ENCODE measurements at places on chromosomes 4 and X.

DNA sequence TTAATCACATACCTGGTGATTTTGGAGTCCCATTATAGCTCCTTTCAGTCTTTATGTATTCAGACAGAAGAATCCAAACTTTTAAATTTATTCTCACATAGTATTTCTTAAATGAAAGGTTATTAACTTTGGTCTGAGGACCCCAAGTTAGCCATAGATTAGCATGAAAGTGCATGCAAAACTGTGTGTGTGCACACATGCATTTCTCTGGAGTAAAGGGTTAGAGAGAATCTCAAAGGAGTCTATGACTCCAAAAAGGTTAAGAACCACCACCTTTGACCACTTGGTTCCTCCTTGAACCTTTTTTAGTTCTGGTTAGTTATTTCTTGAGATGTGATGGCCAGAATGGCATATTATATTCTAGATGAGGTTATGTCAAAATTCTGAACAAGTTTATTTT lies 102.0 kb downstream of the MGST2 start:
- DNase-seq, result no peak

DNA sequence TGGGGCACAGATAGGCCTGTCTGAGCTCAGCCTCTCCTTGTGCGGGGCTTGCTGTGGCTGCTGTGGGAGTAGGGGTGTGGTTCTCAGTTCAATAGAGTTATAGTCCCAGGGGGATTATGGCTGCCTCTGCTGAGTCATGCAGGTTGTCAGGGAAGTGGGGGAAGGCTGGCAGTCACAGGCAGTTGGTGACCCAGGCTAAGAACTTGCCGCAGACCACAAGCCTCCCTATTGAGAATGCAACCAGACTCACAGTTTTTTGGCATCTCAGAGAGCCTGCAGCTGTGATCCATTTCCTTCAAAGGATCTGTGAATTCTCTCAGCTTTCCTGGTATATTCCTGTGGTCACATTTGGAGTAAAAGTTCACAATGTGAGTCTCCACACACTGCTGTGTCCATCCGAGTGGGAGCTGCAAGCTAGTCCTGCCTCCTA lies 364.9 kb downstream of the ZNF674 start:
- no peak for DNase-seq

DNA sequence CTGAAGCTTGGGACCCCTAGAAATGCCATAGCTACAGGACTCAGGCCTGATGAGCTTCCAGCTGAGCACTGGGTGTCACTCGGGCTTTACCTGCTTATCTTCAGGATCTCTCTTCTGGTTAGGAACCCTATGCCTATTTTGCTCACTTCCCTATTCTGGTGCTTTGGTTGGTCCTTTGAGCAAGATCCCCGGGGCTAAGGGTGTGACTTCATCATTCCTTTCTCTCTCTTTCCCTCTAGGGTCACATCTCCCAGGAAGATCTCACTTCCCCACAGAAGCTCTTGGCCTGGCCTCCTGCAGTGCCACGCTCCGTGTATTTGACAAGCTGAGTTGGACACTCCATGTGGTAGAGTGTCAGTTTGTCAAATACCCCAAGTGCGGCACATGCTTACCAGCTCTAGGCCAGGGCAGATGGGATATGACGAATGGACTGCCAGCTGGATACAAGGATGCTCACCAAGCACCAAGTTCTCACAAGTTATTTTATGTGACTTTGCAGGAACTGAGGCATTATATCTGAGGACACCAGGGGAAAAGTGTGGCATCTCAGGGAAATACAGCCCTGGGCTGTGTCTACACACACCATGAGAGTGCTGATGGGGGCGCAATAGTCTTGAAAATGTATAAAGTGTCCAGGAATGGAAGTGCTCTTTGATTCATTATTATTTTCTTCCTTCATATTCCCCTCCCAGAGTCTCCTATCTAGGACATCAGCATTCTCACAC lies 21.1 kb downstream of the VSIG4 start:
- no peak for DNase-seq

DNA sequence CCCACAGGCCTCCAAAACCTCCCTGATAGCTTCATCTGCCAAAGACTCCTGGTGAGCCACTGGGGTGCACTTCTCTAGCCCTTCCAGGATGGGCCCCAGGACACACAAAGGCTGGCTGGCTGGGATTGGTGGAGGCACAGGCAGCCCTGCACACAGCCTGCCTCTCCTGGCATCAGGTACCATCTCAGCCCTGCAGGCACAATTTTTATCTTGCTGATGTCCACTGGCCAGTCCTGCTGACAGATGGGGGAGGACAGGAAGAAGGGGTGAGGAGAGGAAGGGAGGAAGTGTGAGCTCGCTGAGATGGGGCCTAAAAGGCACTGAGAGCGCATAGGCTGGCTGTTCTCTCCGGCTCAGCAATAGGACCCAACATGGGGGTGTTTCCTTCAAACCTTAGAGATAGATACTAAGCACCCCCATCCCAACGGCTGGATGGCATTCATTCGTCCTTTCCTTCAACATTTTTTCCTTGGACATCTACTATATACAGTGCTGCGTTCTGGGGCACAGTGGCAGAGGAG lies 92.7 kb downstream of the PJA1 start:
- DNase-seq, result no peak

DNA sequence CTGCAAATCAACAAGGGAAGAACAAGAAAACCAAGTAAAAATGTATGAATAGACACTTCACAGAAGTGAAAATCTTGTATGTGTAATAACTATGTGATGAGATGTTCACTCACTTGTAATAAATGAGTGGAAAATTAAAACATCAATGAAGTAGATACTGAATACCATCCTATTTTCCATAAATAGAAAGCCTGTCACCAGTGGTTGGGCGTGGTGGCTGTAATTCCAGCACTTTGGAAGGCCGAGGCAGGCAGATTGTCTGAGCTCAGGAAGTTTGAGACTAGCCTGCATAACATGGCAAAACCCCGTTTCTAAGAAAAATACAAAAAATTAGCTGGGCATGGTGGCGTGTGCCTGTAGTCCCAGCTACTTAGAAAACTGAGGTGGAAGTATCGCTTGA lies 53.5 kb upstream of the SOD3 start:
- DNase-seq, result no peak

DNA sequence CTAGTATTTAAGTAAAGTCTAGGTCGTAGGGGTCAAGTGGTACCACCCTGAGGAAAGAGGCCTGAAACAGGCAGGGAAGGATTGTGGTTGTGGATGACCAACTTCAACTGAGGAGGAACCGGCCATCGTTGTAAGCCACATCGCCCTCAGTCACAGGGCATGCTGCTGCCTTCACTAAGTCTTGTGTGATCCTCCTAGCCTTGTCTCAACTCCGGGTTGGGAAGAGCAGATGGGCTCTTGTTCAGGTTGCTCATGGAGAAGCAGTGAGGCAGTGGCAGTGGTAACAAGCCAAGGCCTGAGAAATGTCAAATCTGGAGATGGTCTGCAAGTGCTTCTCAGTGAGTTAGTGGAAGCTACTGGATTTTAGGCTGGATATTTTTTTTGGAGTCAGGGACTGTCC lies 22.8 kb upstream of the NKX3-2 start:
- no peak for DNase-seq

DNA sequence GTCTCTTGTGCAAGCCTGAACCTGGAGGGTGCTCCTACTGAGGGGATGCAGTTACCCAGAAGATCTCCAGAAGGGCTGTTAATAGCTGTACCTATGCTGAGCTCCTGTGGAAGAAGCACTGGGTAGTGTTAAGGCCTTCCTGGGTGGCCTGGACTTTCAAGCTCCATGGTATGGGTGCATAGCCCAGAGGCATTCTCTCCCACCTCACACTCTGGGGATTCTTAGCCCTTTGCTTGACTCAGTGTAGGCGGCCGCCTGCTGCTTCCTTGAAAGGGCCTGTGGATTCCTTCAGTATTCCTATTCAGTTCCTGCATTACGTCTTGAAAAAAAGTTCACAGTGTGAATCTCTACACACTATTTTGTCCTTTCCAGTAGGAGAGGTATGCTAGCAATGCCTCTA lies 235.7 kb upstream of the MAGEB16 start:
- no peak for DNase-seq

GRCh38 chr4:183118141-183118540 lies 19.1 kb downstream of the WWC2 start:
- DNase-seq, result no peak

DNA sequence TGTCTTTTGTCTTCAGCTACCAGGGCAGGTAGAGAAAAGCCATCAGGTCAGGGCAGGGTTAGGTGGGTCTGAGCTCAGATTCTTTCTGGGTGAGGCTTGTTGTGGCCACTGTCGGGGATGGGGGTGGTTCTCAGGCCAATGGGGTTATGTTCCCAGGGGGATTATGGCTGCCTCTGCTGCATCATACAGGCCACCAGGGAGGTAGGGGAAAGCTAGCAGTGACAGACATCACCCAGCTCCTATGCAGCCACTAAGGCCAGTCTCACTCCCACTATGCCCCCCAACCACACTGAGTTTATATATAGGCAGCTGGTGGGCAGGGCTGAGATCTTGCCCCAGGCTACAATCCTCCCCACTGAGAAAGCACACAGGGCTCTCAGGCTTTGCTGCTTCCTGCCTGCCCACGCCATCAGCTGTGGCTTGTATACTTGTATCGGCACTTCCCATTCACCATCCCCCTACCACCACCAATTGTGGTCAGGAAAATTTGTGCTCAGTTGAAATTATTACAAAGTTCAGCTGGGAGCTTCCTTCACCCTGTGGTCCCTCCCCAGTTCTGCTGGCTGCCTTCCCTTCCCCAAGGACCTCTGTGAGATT lies 72.6 kb upstream of the PTPN13 start:
- DNase-seq, result no peak

- DNase-seq, result no peak
These were observed 53.0 kb downstream of the HAND2 start for GRCh38 chr4:173477016-173477415.

GRCh38 chr4:56301997-56302496 lies 85.2 kb downstream of the AASDH start:
- no peak for DNase-seq

GRCh38 chr4:47031751-47032404 lies 511 bp downstream of the GABRB1 start:
- DNase-seq, result no peak

DNA sequence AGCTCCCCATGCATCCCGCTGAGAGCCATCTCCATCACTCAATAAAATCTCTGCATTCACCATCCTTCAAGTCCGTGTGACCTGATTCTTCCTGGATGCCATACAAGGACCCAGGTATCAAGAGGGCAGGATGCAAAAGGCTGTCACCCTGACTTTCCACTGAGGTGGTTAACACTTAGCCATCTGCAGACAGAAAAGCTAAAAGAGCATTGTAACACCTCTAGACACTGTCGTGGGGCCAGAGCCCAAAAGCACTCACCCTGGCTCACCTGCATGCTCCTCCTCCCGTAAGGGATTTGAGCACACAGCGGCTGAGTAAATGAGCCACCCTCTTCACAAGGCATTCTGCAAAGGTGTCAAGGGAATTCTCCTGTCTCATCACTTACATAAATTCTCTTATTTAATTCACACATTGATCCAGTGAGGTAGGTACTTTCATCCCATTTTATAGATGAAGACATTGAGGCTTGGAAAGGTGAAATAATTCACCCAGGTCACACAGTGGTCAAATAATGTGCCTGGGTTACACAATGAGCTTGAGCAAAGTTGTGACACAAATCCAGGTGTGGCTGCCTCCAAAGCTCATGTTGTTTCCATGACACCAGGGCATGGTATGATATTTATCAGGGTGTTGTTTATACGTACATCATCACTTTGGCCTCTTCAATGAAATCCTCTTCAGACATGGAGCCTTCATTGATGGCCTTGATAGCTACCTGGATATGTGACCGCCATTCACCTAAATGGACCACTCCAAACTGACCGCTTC lies 48.0 kb downstream of the TXK start:
- DNase-seq, result no peak

DNA sequence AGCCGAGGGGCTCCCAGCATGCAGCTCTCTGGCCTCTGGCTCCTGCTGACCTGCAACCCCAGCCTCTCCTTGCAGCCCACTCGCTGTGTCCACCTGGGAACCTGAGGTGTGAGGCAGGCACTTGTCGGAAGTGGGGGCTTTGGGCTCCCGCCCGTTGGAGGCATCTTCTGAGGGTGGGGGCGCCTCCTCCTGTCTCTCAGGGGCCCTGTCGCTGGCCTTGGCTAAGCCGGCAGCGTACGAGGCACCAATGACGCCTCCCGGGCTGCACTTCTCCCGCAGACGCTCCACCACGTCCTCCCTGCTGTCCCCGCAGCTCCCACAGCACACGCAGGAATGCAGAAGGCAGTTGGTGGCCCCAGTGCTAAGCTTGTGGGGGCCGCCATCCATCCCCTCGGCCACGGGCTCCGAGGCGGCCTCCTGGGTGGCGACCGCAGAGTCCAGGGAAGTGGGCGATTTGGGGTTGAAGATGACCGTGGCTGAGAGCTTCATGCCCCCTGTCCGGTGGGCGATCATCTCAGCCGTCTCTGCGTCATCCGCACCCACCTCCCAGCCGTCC lies 42.5 kb upstream of the MXD4 start:
- no peak for DNase-seq

DNA sequence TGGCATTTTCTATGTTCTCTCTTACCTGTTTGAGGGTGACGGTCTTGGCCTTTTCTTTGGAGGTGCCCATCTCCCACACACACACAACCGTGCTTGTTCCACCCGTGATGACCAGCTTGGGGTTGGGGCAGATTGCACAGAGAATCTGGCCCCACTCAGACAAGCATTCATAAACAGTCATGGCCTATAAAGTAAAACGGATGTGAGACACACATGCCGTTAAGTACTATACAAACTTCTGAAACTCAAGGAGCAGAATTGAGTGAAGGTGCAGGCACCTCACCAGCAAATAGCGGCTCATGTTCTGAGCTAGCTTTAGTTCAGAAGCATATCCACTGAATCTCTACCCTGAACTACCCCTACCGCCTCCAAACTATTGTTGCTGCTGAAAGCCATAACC lies 107.6 kb downstream of the CDS1 start:
- no peak for DNase-seq

GRCh38 chr4:185880571-185880970 lies 68.6 kb upstream of the SORBS2 start:
- DNase-seq, result no peak

GRCh38 chrX:121356139-121356849 lies 308.9 kb downstream of the GLUD2 start:
- DNase-seq, result no peak

- no peak for DNase-seq
These were observed 30.5 kb upstream of the ENPP6 start for GRCh38 chr4:184248216-184248615.

DNA sequence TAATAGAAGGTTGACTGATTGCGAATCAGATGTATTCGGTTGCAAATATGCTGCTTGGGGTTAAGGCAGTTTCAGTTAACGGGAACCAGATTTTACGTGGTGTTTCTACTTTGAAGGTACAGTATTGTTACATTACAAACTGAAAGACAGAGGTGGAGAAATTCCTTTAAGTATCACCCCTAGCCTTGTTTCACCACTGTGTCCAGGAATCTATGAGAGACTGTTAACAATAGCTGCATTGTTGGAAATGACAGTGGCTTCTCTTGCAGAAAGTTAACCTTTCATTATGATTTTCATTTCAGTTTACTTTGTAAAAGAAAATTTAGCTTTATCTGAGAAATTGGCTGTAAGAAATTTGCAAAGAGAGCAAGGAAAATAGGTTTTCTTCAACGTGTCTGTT lies 2.6 kb downstream of the CDKL5 start:
- DNase-seq, result no peak

DNA sequence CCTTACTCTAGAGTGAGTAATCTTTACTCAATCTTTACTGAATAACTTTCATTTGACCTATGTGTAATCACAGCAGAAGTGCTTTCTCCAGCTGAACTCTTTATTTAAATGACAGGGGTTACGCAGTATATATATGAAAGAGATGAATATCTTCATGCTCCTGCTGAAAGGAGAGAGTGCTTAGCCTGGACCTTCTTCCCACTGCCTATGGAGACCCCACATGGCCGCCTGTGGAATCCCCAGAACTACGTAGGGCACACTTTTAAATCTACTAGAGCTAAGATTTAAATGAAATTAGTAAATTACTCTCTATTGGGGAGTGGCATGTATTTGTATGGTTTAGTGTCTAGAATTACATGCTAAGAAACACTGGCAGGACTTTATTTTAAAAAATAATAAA lies 391.2 kb downstream of the ANKRD50 start:
- DNase-seq, result no peak

All from DMS 273 treated with DMSO at 0.1 percent for 48 hours (cell line).